Right hindlimb (tissue), 1 donor: ENCODE measurements at places on chromosomes 3 and 15.

- DNase-seq = no peak
Measured at GRCh38 chr3:178002113-178002512, 534.1 kb upstream of the KCNMB2 start.

DNA sequence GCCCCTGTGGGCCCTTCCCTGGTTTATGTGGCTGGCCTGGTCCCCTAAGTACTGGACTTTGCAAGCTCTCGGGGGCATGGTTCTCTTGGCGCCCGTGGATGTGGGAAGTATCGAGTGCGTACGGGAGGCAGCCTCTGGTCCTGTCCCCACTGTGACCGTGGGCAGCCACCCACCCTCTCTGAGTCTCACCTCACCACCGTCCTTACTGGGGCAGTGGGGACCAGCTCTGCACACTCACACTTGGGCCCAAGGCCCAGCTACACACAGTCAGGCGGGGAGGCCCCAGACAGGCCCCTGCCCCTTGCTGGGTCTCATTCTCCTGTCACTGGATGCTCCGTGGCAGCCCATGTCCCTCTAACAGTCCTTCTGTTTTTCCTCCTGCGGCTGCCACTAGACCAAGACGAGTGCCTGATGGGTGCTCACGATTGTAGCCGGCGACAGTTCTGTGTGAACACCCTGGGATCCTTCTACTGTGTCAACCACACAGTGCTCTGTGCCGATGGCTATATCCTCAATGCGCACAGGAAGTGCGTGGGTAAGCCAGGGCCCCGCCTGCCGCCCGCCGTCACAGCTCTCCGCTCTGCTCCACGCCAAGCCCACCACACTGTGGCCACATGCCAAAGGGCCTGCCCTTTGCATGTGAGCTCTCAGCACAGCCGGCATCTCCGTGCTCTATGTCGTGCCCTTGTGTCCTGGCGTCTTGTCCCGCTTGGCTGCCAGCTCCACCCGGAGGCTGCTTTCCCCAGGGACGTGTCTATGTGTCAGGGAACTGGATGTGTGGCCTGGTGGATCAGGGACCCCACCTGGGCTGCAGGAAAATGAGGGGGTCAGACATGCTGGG is 72.7 kb downstream of the FBLN2 start:
- no peak for DNase-seq

DNA sequence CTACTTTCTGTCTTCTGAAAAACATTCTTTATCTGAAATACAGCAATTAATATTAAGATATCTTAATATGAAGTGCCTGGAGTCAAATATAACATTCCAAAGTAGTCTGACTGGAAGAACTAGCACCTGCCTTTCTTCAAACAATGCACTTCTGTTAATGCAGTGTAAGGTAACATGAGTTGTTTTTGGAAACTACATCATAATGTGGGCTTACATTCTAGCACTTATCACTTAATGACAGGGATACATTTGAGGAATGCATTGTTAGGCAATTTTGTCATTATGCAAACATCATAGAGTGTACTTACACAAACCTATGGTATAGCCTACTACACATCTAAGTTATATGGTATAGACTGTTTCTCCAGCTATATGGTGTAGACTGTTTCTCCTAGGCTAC is 49.2 kb downstream of the SLC15A2 start:
- no peak for DNase-seq

DNA sequence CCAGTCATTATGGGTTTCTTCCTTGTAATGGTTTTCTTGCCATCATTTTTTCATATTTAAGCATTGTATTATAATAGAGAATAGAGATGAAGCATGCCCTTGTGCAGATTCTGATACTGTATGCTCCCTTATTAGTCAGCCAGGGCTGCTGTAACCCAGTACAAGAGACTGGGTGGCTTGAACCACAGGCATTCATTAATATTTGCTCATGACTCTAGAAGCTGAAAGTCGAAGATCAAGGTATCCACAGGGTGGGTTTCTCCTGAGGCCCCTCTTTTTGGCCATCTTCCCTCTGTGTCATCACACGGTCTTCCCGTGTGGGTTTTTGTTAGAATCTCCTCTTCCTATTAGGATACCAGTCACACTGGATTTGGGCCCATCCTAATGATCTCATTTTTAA is 74.5 kb downstream of the FOXP1 start:
- no peak for DNase-seq

DNA sequence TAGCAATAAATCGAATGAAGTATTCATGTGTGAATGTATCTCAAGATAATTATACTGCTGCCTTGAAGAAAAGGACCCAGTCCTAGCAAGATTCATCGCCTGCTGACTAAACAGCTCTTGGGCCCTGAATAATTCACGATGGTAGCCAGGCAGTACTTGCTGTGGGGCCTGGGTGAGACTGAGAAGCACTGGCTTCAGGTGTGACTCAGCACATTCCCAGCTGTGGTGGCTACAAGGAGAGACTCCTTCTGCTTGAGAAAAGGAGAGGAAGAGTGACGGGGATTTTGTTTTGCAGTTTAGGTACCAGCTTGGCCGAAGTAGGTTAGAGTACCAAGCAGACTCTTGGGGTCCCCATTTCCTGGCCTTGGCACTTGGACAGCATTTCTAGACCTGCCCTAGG is 47.6 kb upstream of the CD200R1L start:
- no peak for DNase-seq

DNA sequence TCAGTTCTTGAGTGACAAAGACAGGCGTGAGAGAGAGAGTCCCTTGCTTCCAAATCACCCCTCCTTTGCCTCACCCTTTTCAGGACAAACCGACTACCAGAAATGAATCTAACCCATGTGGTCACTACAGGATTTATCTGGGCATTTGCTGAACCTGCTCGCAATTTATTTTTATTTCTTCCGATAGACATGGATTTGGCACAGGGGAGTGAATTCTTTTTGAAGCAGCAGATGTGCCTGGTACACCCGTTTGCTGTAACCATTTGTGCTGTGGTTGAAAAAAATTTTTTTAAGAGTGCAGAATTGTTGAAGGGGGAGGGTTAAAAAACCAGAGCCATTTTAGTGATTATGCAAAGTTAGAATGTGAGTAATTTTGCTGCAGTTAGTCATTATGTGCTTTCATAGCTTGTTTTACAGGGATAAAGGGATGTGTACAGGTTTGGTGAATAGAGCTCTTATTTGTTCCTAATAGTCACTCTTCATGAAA is 442.0 kb downstream of the LPP start:
- DNase-seq = no peak

GRCh38 chr3:60053526-60054265 is 1003.9 kb upstream of the CFAP20DC start:
- DNase-seq = no peak

DNA sequence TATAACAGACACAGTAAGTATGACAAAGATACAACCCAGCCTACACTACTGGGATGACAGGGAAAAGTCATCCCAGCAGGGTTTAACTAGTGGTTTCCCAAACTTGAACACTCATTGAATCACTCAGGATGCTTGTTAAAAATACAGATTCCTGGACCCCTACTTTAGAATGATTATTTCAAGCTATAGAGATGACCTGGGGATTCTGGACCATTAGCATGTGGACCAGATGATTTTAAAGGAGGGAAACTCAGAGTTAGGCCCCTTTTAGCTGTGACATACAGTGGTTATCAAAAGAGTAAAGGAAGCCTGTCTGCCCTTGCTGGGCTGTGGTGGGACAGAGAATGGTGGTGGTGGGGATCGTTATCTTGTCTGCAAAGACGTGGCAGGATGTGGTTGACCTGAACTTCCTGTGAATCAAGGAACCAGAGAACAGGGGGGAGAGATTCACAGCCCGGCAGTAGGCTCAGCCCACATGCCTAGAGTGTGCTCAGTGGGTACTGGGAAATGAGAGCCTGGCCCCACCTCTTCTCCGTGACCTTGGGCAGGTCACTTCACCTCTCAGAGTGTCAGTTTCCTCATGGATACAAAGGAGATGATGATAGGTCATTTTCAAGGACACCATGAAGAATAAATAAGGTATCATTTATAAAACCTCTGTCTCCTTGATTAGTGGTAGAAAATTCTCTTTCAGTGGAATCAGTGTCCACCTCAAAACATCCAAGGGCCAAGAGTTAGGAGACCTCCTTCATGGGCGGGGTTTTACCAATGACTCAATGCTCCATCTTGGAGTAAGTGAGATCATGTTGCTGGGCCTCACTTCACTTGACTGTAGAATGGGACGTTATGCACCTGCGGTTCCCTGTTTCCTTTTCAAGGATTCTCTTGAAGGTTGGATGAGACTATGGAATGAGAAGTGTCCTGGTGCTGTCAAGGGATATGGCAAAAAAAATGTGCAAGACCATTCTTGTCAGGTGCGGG is 306.5 kb downstream of the RPLP1 start:
- no peak for DNase-seq

DNA sequence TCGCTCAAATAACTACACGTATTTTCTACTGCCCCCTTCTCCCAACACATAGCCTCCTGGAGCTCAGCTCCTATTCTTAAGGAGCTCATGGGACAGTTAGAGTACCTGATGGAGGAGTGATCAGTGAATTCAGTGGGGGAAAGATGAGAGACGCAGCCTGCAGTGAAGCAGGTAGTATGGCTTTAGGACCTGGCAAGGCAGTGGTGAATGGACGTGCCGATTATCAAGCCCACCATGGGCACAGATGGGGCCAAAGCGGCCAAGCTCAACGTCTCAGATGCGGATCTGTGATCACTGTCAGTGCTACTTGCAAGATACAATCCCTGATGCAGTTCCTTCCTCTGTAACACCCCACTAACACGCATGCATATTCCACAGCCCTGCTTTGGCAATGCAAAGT is 45.8 kb upstream of the ATP2B2 start:
- DNase-seq = no peak

DNA sequence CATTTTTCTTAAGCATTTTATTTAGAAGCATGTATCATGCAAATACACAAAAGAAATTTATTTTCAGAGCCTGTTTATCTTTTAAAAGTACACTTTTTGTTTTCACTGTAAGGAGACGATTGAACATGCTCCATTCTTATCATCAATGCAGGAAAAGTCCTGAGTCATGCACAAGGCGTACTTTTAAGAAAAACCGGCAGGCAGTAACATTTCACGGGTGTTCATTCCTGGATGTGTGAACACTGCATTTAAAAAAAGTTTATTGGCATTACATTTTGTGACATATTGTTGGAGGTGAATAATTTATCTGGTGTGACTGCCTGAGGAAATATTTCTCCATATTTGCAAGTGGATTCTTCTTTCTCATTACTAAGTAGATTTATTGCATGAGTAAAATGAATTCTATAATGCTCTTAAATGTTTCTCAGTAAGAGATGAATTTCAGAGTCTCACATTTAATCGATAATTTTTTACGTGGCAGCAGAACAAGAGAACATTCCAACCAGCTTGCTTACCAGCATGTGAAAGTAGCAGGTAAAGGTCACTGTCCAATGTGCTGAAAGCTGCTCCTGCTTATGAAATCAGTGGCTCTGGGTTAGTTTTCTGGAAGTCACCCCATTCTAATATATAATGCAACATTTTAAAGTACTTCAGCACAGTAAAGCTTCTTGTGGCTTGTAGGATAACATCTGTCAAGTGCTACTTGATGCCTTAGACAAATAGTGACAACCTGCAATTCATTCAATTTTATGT is 87.0 kb downstream of the SV2B start:
- no peak for DNase-seq

GRCh38 chr15:36507458-36507857 is 72.0 kb upstream of the CDIN1 start:
- DNase-seq = no peak
